ENCODE measurements at places on chromosomes 16 and 17. TPM values are rescaled to one million over a fixed set of nuclear protein-coding genes. Genes with fewer than 3 reads are reported as not detected.

DNA sequence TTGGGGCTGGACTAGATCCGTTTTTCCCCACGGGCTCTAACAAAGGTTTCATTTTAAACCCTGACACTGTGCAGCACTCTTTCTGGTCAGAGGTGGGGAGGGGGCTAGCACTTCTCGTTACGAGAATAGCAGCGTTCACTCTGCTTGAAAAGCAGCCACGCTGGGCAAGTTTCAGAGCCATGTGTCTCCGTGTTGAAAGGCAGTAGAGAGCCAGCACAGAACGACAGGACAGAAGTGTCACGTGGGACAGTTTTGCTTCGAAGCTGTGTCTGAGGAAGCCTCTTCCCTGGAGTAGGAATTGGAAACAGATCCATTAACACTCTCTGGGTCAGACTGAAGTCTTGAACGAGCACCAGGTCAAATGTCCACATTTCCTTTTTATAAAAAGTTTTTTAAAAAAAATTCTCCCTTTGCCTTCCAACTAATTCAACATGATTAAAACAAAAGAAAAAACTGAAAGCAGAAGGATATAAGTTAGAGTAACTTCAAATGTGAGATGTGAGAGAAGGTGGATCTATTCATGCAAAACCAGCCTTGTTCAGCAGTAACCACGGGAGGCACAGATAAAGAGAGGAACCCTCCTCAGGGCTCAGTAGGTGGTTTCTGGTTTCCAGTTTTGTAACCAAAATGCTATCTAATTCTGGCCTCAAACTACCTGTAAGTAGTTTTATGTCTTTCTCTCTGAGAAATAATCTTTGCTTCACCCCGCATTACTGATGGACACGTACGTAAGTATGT lies 65.0 kb downstream of the SMG6 start:
- DNase-seq = no peak

GRCh38 chr17:50133028-50133768 lies 3.2 kb upstream of the SAMD14 start:
- no peak for DNase-seq

GRCh38 chr17:63735691-63736090 lies 5.9 kb downstream of the STRADA start:
- no peak for DNase-seq

Gene ZNF771
- polyA plus RNA-seq = 11.0 TPM

DNA sequence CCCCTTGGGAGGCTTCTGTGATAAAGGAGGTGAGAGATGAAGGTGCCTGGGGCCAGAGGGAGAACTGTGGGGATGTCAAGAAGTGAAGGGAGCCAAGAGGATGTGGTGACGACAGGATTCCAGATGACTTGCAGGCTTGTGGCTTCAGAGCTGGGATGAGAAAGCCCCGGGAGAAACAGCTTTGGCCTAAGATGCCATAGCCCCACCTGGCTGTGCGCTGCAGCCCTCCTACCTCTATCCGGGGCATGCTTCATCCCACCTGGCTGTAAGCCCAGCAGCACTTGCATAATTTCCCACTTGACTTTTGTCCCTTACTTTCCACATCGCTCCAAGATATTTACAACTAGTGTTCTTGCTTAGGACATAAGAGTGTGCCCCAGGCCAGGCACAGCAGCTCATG lies 29.3 kb downstream of the GINS3 start:
- no peak for DNase-seq

DNA sequence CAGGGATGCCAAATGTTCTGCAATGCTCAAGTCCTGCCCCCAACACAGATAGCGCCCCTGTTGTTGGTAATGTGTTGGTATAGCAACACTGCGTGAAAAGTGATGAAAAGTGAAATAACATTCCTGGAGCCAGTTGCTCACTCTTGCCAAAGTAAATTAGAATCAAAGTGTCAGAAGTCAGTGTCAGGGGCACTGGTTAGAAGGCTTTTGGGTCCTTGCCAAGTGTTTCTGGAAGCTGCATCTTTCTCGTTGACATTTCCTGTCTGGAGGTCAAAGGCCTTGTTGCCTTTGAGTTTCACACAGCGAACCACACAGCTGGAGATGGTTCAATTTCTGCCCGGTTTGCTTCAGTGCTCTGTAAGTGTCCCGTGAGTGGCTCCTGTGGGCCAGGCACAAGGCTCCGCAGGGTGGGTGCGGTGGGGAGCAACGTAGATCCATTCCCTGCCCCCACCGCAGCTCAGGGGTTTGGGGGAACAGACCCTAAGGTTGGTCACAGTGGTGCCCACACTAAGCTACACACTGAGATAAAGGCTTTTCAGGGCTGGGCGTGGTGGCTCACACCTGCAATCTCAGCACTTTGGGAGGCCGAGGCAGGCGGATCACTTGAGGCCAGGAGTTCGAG lies 3.6 kb upstream of the SLC16A5 start:
- peak; percentile 63 for DNase-seq

DNA sequence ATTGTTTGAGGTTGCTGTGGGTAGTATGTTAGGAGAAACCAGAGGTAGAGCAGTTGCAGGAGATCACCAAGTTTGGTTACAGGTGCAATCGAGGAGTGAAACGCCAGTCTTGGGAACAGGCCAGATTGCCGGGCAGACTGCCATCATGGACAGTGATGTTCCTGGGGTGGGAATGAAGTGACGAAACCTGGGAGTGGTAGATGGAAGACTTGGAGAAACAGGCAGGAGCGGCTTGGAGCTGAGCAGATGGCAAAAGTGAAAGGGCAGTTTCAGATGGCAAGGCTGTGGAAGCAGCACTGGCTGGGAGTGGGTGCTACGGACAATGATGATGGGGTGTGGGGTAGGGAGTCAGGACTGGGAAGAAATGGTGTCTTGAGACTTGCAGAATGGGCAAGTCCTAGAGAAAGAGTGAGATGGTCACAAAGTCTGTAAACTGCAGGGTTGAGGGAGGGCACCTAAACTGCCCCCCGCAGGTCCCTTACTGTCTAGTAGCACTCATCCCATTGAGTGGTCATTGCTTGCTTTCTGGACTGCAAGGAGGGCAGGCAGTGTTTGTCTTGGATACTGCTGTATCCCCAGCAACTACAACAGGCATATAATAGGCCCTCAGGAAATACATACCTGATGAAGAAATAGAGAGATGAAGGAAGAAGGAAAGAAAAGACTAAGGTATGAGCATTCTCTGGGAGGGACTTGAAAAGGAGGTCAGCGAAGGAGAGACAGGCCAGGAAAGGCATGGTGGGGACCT lies 29.5 kb upstream of the ULK2 start:
- no peak for DNase-seq

Gene NMT1
- 230 TPM for polyA plus RNA-seq

DNA sequence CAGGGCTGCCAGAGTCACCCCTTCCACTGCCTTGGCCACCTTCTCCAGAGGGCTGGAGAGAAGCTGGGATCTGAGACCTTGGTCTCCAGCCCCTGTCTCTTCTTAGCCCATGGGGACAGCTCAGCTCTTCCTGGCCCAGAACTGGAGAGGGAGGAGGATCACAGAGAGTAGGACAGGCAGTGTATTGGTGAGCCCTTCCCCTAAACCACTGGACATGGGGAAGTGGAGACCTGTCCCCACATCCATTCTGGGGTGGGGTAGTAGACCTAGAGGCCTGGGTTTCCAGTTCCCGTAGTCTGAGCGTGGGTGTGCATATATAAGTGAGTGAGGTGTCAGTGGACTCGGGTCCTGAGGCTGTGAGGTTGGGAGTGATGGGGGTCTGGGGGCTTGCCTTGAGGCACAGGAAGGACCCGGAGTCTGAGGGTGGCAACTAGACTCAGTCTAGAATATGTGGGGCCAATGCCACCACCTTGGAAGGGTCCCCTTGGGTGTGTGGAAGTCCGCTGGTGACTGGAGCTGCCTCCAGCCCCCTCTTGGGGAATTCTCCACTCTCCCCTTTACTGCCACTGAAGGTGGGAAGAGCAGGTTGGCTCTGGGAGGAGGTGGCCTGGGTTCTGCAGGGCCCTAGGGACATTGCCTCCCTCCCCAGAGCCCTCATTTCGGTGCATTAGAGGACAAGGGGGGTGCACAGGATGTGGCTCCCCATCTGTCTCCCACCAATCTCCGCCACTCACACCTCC lies 19.9 kb downstream of the GJD3 start:
- no peak for DNase-seq

Gene CBX4
- 7.6 TPM for polyA plus RNA-seq

Gene KRT31
- polyA plus RNA-seq = not detected

DNA sequence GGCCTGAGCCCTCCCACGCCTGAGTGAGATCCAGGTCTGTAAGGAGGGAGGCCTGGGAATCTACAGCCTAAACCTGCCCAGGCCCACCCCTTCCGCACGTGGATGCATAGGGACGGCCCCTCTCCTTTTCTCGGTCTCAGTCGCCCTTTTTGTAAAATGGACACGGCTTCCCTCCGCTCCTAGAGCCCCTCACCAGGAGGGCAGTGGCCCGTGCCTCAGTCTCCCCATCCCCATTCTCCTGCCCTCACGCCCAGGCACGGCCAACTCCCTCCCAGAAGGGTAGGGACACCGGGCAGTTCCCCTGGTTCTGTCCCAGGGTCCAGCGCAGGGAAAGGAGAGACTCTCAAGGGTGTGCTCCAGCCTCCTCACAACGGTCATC lies 48.1 kb downstream of the WNT3 start:
- no peak for DNase-seq

DNA sequence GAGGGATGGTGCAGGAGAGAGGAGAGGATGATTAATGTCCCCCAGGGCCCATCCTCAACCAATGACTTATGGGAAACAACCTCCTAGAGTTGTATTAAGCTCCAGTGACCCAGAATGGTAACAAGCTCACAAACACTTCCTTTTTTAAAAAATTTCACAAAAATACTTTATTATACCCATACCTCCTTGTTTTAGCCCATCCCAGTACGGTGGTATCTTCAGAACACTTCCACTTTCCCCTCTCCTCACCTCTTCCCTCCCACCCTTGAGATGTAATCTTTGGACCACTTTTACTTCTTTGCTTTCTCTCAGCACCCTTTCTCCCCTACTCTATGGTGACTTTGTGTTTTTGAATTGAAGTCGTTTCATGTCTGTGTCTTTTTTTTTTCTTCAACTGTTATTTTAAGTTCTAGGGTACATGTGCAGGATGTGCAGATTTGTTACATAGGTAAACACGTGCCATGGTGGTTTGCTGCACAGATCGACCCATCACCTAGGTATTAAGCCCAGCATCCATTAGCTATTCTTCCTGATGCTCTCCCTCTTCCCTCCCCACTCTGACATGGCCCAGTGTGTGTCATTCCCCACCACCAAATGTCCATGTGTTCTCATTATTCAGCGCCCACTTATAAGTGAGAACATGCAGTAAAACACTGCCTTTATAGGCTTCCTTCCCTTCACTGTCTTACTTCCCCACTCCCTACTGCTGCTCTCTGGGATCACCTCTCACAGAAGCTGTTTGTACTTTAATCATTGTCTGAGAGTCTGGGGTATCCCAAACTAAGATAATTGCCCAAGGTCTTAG lies 124.5 kb downstream of the PRKCB start:
- DNase-seq = no peak

- DNase-seq = peak; percentile 65
These were observed 37.7 kb downstream of the RNF135 start for GRCh38 chr17:31008374-31009041.

Gene CTRL
- 0.62 TPM for polyA plus RNA-seq

DNA sequence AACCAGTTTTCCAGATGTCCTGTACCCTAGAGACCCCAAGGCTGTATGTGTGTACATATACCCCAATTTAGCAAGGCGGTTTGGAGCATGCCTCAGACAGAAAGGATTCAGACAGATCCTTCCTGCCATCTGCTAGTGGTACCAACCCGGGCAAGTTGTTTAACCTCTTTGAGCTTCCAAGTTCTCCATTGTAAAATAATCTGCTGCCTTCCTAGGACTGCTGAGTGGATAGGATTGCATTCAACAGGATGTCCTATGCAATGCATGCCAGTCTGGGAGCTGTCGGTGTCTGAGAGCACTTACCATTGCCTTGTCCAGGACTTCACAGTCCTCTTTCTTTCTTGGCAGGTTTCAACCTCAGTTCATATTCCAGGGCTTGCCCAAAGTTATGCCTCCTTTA lies 1.9 kb downstream of the CDH13 start:
- DNase-seq = no peak

Gene SDR42E2
- polyA plus RNA-seq = not detected

Gene ZNF750
- polyA plus RNA-seq = not detected

- DNase-seq = no peak
These were observed 243.9 kb downstream of the CDH8 start for GRCh38 chr16:61792194-61792909.

GRCh38 chr17:77010667-77011066 lies 130.1 kb upstream of the SEC14L1 start:
- DNase-seq = no peak

- no peak for DNase-seq
These were observed 25.7 kb downstream of the CHD9 start for GRCh38 chr16:53080345-53081031.

DNA sequence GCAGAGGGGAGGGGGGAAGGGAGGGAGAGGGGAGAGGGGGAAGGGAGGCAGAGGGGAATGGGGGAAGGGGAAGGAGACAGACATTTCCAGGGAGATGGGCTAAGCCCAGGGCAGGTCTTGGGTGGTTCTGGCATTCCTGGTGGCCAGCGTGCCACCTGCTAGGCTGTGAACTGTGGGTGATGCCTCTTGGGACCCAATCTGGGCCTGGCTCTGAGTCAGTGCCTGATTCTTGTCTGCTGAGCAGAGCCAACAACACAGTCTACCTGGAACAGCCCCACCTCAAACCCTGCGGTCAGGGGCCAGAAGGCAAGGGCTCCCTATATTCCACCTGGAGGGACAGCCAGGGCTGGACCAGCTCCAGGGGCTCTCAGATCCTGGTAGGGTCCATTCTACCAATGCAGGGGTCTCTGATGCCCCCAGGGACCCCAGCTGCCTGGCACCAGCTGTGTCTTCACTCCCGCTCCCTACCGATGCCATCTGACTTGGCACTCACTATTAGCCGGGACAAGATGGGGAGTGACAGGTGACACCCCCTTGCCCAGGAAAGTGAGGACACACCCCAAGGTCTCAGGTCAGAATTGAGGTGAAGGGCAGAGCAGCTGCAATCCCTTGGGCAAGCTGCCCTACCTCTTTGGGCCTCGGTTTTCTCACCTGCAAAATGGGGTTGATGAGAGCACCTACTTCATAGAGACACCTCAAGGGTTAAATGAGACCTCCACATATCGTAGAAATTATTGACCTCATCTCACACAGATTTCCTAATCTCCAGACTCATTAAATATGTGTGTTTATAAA lies 87.2 kb downstream of the LITAF start:
- DNase-seq = peak; percentile 44

GRCh38 chr17:1179818-1180742 lies at the start of gene ABR:
ABR (minus strand) TSS chr17:1179981; CDS start chr17:1179727, 254 bp downstream.
- peak; percentile 51 for DNase-seq

Gene FZD2
- polyA plus RNA-seq = 0.31 TPM

GRCh38 chr16:4591191-4591590 lies 23.5 kb downstream of the UBALD1 start:
- no peak for DNase-seq

Measured in stomach (tissue), 19 donors.